ENCODE measurements at places on chromosomes 13 and 19. TPM values are rescaled to one million over a fixed set of nuclear protein-coding genes. Genes with fewer than 3 reads are reported as not detected.
A peak's percentile ranks its signal among the peaks of the same experiment; 100 is the strongest.

DNA sequence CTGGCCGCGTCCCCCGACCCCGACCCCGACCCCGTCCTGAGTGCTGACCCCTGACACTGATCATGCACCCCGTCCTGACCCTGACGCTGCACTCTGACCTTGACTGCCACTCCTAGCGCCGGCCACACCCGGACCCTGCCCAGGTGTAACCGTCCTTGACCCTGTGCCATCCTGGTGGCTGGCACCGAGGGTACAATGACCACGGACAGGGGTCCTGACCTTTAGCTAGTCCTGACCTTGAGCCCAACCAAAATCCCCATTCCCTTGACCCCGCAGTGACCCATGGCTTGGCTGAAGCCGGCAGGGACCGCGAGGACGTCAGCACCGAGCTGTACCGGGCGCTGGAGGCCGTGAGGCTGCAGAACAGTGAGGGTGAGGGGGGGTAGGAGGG, 25.9 kb downstream of the CLEC4M start:
- no peak for DNase-seq

- no peak for DNase-seq
Observed at GRCh38 chr19:38277549-38277948, 13.2 kb downstream of the SPINT2 start.

- DNase-seq, result peak; percentile 65
Observed at GRCh38 chr13:30618186-30618929, 638 bp downstream of the USPL1 start.

GRCh38 chr19:29076161-29076560, 136.8 kb downstream of the UQCRFS1 start:
- DNase-seq, result no peak

DNA sequence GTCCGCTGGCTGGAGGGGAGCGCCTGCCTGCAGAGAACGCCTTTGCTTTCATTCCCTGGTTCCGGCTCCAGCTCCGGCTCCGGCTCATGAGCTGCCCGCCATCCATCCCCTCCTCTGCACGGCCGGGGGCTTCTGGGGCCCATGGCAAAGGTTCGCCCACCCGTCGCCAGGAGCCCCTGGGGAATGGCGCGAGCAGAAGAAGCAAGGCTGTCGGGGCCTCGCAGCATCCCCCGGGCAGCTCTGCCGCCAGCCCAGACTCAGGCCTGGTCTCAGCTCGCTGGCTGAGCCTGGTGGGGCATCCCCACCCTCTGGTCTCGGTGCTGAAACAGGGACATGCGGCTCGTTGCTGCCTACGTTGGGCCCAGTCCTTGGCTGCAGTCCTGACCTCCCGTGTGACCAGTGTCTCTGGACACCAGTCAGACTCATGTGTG, 96.8 kb downstream of the KDM4B start:
- no peak for DNase-seq

DNA sequence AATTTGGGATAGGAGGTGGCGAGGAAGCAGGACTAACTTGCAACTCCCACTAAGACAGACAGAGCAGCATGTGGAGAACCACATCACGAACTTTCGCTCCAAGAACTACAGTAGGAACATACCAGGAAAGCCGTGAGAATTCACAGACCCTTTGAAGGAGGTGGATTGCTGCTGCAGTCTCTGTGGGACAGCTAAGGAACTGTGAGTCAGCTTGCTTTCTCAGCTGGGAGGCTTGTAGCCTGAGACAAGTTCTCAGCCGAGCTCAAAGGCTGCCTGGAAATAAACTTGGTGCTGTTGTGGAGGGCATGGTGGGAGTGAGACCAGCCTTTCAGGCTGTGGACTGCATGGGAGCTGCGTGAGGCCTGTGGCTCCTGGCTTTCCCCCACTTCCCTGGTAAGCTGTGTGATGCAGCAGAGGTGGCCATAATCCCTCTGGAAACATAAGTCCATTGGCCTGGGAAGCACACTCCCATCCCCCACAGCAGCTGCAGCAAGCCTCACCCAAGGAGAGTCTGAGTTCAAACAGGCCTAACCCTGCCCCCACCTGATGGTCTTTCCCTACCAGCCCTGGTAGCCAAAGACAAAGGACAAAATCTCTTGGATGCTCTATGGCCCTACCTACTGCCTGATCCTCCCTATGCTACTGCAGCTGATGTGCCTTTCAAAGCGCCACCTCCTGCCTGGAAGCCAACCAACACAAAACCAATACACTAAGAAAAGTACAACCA, 441.1 kb upstream of the HTR2A start:
- DNase-seq, result no peak

GRCh38 chr13:23377983-23378632, 55.4 kb downstream of the SACS start:
- no peak for DNase-seq

DNA sequence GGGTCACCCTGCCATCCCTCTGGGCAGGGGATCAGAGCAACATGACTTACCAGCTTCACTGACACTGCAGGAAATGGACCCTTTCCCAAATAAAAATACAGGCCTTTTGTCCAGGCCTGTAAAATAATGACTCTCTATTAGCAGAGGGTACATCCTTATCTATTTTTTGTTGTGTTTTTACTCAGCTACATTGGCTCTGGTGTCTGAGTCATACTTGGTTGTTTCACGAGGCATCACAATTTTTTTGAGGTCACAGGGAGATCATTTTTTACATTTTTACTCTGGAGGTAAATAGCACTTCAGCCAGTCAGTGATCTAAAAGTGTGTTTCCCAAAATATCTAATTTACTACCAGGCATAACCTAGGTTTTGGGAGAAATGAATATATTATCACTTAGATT, 6.9 kb upstream of the HTR2A start:
- no peak for DNase-seq

DNA sequence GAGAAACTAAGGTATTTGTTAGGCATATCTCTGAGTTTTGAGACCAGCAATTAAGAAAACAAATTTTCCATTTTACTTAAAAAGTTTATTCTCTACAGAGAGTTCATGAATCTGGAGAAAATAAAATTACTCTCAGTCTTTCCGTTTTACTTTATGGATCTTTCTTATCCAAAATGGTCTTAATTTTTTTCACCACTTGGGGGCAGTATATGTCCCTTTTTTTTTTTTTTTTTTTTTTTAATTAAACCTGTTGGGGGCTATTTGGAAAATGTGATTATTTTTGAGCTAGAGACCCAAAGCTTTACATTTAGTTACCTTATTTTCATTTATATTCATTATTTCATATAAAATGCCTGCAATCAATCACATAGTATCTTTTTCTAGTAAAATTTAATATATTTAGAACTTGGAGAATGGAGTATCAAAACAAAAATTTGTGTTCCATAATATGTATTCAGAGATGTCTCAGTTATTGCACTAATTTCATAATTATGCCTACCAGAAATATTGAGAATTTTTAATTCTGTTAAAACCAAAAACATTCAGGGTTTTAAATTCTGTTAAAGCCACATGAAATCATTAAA, 27.1 kb downstream of the PIBF1 start:
- no peak for DNase-seq

Gene CELF5
- polyA plus RNA-seq, result under 0.01 TPM

Gene CLEC4G
- 0.45 TPM for polyA plus RNA-seq

Gene CGB8
- not detected for polyA plus RNA-seq

Gene ANGPTL8
- not detected for polyA plus RNA-seq
